ENCODE measurements at places on chromosomes 2 and 18. TPM values are rescaled to one million over a fixed set of nuclear protein-coding genes. Genes with fewer than 3 reads are reported as not detected.

LINC00305 gene
- 5.1 TPM for total RNA-seq

STAMBP gene
- total RNA-seq, result 73.8 TPM

NCKAP5 gene
- not detected for total RNA-seq

NOSTRIN gene
- total RNA-seq, result not detected

All from Karpas-422 (cell line).